ENCODE measurements at places on chromosomes 12 and 14. TPM values are rescaled to one million over a fixed set of nuclear protein-coding genes. Genes with fewer than 3 reads are reported as not detected.

Gene ADAMTS20
- total RNA-seq: not detected

- DNase-seq: no peak
These were observed 17.0 kb upstream of the C14orf180 start for GRCh38 chr14:104562606-104563005.

DNA sequence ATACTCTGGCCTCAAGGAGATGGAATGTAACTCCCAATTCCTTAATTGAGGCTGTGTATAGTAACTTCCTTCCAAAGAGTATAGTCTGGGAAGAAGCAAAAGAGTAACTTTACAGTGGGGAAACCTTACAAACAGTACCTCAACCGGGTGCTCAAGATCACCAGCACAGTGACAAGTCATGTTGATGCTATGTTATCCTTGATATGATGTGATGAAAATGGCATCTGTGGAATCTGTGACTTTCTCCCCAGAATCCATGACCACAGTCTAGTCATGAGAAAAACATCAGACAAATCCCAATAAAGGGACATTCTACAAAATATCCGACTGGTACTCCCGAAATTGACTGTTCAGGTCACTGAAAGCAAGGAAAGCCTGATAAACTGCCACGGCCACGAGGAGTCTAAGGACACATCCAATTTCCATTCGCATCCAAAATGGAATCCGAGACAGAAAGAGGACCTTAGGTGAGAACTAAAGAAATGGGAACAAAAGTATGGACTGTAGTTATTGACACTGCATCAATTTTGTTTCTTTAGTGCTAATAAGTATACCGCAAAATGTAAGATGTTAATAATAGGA, 97.3 kb upstream of the FRMD6 start:
- no peak for DNase-seq

Gene LMO3
- 16.5 TPM for total RNA-seq

GRCh38 chr14:68950111-68950510, 29.0 kb downstream of the ACTN1 start:
- no peak for DNase-seq

Gene SVOP
- total RNA-seq: not detected

Gene IFT43
- 21.4 TPM for total RNA-seq

DNA sequence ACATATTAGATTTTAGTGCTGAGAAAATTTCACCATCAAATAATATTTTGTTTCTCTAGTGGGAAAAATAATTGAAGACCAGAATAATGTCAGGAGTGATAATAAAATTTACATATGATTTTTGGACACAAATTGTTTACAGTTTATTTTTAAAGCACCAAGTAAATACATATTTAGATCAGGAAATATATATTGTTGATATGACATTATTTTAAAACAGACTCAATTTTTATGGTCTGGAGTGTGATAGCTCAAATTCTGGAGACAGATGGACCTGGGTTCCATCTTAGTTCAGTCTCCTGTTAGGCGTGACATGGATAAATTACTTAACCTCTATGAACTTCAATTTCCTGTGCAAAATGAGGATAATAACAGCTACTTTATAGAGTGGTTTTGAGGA, 135.4 kb downstream of the TPH2 start:
- no peak for DNase-seq

DNA sequence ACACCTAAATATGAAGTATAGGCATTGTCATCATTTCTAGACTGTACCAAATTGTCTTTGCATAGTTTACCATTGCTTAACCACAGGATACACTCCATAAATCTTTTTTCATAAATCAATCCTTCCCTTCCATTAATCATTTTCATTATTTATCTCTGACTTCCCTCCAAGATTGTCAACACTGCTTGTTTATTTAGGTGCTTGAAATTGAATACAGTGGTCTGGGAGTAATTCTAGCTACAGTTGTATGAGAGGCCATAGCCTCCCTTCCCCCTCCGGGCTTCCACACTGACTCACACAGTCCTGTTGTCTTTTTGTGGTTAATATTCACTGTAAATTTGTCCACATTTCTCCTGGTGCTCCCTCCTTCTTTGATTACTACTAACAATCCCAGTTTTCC, 114.2 kb upstream of the ARID2 start:
- DNase-seq: no peak

DNA sequence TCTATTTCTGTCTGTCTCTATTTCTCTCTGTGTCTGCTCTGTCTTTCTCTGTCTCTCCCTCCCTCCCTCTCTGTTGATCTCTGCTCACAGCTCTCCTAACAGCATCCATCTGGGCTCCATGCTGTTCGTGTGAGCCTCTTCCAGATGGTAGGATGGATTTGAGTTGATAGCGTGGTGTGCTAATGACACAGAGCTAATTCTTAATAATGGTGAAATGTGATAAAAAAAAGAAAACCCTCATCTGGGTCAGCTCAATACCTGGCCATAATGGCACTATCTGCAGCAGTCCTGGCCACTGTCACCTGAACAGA, 96.4 kb downstream of the AACS start:
- no peak for DNase-seq

- DNase-seq: no peak
These were observed 195.4 kb downstream of the DUSP6 start for GRCh38 chr12:89156862-89157262.

- DNase-seq: no peak
These were observed 416.9 kb downstream of the MED13L start for GRCh38 chr12:115860619-115861018.

Gene SPATS2
- 13.8 TPM for total RNA-seq

DNA sequence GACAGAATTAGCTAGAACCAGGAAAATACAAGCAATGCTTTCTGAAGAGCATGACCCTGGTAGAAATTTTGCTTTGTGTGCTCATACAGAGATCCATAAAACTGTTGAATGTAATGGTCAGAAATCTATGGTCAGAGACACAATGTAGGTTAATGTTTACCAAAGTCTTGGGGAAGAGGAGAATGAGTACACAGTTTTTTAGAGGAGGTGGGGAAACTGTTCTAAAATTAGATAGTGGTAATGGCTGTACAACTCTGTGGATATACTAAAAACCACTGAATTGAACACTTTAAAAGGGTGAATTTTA, 109.5 kb upstream of the ARHGAP5 start:
- no peak for DNase-seq

GRCh38 chr12:39622306-39622705, 2.7 kb upstream of the ABCD2 start:
- DNase-seq: no peak

GRCh38 chr14:103091041-103091882, 3.3 kb upstream of the EXOC3L4 start:
- DNase-seq: no peak

Gene SLC17A8
- total RNA-seq: not detected

Gene RAD51AP1
- total RNA-seq: 2.1 TPM

DNA sequence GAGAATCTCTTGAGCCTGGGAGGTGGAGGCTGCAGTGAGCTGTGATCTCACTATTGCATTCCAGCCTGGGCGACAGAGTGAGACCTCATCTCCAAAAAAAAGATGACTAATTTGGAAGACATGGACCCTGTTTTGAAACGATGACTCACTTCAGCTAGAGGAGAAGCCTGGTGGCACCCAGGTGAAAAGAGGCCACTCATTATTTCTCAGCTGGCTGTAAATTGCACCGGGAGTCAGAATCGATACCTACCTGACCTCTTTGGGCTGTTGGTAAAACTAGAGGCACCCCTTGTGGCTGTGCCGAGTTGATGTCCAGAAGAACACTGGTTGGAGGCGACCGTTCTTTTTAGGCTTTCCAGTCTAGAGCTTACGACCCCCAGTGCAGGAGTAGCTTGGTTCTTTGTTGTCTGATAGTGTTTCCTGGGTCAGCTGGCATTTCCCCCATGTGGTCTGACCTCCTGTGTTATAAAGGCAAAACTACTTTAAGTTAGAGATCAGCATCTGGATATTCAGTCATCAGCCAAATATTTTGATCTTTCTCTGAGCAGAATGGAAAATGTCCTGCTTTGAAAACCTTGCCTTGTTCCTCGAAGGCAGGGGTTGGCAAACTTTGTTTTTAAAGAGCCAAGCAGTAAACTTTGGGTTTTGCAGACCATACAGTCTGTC, 93.2 kb downstream of the CHST11 start:
- DNase-seq: no peak

GRCh38 chr14:83356080-83356479, 1822.4 kb upstream of the SEL1L start:
- DNase-seq: no peak

DNA sequence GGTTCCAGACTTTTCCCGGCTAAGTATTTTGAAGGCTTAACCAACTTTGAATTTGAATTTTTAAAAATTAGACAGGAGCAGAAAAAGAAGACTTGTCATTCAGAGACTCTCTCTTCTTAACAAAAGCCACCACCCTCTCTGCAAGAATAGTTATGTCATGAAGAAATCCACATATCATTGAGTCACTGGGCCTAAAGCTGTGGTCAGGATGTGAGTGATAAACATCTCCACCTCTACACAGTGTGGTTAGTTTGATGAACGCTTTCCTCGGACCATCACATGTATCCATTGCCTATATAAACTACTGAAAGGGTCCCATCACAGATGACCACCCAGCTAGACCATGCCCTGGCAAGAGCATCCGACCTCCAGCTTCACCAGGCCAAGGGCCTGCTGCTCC, 226.1 kb downstream of the KSR2 start:
- DNase-seq: no peak

Gene RERG
- total RNA-seq: 60.0 TPM

DNA sequence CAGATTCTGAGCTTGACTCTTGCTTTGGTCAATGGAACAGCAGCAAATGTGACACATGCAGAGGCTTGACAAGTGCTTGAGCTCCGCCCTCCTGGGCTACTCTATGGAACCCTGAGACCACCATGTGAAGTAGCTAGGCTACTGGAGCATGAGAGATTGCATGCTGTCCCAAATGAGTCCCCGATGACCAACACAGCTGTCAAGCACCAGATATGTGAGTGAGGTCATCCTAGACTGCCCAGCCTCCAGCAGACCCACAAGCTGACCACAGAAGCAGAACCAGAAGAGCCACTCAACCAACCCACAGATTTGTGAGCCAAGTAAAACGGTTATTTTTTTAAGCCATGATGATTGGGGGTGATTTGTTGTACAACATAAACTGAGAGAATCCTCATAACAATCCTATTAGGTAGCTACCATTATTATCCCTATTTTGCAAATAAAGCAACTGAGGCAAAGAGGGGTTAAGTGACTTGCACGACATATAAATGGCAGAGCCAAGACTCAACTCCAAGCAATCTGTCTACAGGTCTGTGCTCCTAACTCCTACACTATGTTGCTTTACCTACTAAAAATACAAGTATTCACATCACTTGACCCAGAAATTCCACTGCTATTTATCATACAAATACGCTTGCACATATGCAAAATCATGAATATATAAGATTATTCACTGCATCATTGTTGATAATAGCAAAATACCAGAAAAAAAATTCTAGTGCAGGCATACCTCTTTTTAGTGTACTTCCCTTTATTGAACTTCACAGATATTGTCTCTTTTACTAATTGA, 136.2 kb downstream of the NDUFA12 start:
- no peak for DNase-seq

DNA sequence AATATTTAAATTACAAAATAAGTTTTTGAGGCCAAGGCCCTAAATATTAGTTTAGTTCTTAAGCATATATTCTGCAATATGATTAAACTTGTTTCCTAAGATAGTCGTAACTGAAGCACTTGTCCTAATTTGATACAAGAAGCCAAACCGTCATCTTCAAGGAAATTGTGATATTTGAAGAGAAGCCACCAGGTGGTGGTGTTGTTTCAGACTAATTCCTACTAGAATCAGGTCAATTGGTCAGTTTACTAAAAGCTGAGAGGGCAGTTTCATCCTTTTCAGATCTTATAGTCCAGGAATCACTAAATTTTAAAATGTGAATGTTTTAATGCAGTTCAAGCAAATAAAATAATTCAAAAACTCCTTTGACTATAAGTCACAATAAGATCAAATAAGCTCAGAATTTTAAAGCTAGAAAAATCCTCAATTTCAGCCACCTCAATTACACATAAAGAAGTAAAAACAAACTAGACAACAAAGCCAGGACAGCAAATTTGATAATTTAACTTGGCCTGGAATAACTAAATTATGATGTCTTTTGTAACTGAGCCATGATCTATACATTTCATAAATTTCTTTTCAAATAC, 7.1 kb upstream of the ARL1 start:
- DNase-seq: no peak

GRCh38 chr14:96047101-96047500, 7.9 kb downstream of the C14orf132 start:
- no peak for DNase-seq

DNA sequence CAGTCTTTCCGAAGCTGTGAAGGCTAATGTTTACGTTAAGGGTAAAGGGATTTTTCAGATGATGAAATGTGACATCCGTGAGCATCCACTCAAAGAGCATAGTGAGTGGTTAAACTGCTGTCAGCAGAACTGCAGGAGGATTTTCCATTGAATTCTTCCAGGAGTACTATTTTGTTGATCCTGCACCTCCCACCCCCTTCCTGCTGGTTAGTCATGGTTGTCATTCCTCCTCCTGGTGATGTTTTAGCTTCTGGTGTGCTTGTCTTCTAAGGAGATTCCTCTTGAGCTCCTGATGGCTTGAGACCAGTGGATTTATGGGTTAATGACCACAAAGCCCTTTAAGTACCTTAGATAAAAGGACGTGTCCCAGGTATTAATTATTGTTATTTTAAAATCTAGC, 2.4 kb upstream of the GPRC5D start:
- DNase-seq: no peak

DNA sequence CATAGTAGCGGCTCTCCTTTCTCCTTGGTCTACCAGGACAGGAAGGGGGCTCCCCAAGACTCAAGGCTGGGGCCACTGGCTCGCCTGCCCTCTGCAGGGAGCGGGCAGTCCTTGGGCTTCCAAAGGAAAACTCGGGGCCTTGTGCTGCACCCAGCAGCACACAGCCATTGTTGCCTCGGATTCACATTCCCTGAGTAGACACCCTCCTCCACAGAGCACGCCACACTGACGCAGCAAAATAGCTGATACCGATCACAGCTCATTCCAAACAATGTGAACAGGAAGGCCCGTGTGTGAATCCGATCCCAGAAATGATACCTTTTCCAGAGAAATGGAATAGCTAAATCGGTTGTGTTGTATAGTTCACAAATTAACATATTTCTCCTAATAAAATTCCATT, 65.1 kb upstream of the DYNC1H1 start:
- DNase-seq: no peak

Gene CDH24
- total RNA-seq: 2.2 TPM

DNA sequence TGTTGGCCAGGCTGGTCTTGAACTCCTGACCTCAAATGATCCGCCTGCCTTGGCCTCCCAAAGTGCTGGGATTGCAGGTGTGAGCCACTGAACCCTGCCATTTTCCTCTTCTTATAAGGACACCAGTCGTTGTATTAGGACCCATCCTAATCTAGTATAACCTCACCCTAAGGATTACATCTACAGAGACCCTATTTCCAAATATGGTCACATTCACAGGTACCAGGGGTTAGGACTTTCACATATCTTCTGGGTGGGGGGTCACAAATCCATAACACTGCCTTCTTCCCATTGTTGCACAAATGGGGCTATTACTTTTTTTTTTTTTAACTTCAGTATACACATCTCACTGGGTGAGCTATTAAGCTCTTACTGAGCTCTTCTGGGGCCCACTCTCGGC, 38.6 kb downstream of the ARF6 start:
- DNase-seq: no peak

Gene WNT1
- not detected for total RNA-seq

- DNase-seq: no peak
These were observed 18.9 kb upstream of the MAP3K9 start for GRCh38 chr14:70828188-70828587.

- no peak for DNase-seq
These were observed 47.3 kb downstream of the CORO1C start for GRCh38 chr12:108683906-108684556.

- no peak for DNase-seq
These were observed 156.0 kb downstream of the SAMD4A start for GRCh38 chr14:54722791-54723432.

Gene ARG2
- total RNA-seq: 5.2 TPM

GRCh38 chr14:58884442-58884841, 246.7 kb downstream of the DACT1 start:
- no peak for DNase-seq

Gene ZCRB1
- 34.9 TPM for total RNA-seq
